ENCODE measurements at places on chromosomes 6 and 20.

DNA sequence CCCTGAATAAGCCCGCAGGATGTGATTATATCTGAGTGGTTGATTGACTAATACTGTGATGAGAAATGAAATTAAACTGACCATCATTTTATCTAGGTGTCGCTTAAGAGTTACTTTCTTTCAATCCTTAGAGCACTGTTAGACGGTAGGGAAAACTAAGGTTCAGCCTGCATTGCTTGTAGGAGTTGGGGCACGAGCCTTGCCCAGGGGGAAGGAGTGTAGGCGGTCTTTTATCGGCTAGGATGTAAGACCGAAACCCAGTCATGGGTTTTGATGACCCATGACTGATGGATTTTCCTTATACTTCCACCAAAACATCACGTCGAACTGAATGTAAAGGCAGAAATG, 392 bp upstream of the TASP1 start:
- DNase-seq: no peak

DNA sequence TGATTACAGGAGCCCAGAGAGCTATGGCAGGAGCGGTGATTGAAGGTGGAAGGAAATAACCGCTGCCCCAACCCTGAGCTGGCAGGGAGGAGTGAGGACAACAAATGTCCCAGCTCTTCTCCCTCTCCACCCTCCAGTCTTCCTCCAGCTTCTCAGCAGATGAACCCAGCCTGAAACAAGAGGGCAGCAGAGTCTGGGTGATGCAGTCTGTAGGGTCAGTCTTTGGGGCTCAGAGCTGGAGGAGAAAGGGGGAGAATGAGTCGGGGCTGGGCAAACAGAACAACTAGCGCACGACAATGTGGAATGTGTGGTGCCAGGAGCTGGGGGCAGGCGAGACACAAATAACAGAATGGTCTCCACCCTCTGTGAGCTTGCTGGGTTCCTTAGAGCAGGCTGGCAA, 4.5 kb upstream of the GUCA1A start:
- no peak for DNase-seq

DNA sequence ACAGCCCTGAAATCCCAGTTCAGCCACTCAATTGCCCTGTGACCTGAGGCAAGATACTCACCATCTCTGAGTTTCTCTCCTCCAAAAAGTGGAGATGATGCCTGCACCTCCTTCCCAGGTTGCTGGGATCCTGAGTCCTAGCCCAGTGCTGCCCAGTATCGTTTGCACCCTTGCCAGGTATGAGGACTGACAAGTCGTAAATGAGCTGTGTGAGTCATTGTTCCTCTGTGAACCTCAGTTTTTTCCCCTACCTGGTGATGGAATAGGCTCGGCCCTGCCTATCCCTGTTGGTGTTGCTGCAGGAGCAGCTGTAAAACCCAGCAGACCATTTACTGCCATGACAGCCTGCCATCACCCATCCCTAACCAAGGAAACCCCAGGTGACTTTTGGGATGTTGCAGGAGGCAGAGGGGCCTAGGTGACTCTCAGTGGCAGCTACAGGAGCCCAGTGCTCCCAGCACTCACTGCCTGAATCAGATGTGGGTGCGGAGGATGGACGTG, 229.3 kb downstream of the SYNDIG1 start:
- no peak for DNase-seq

DNA sequence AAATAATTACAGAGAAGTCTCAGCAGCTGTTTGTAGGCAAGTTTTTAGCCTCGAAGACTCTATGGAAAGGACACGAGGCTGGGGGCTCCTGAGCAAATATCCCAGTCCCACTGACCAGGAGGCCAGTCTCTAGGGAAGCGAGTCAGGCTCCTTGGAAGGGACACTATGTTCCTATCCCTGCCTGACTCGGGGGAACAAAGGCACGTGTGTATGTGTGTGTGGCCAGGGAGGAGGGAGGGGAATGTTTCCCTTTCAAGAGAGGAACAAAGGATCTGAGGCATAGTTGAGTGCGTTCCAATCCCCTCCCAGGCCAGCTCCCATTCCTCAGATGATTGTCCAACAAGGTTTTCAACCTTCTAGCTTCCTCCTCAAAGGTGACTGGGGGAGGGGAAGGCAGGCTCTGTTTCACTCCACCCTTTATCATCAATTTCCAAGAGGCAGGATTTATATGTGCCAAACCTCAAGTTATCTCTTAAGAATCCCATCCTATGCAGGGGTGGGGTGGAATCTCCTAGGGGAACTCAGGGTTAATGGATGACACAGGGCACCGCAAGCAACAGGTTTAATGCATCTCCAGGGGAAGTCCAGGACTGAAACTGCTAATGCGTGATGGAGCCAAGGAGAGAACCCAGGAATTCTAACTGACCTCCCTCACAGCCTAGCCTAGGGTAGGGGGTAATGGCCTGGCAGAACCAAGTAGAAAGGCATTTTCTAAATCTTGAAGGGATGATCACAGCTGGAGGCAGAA, 9.9 kb downstream of the BCL2L1 start:
- no peak for DNase-seq

DNA sequence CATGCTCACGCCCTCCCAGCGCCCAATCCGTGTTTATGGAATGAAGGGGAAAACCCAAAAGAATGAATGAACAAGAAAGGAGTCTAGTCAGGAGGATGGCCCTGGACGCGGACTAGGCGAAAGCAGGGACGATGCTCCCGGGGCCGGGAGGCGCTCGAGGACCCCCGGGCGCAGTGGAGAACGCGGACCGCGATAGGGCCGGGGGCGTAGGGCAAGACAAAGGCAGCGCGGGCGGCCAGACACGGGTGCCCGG, 758 bp downstream of the GCLC start:
- no peak for DNase-seq

- no peak for DNase-seq
Measured at GRCh38 chr6:41286544-41287346, at the start of gene TREM1. Gene TREM1 (minus strand): TSS chr6:41286682. CDS start chr6:41286655, 27 bp downstream.

DNA sequence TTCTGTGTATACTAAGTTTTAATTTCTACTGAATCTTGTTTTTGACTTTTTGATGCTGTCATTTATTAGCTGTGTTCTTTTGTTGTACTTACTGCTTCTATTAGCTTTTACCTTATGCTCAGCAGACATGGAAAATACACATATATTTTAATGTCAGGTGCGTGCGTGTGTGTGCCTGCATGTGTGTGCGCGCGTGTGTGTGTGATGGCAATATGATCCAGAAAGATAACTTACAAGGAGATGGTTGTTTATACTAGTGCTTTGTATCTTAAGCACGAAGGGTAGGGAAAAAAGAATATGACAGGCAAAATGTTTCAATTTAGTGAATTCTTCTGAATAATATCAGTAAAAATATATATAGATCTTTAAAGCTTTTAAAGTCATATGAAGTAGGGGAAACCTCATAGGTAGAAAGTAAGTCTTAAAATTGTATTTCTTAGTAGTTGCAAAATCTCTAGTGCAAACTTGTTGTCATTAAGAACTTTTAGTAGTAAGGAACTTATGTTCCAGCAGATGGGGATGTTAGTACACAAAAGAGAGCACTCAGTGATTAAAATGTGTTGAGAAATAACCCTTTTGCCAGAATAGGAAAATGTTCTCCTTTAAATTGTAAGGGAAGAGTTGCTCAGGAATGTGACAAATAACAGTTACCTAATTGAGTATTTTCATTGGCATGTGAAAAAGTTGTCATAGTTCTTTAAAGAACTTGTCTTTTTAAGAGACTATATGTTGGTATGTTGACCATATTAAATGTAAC, 13.2 kb downstream of the QKI start:
- DNase-seq: no peak

DNA sequence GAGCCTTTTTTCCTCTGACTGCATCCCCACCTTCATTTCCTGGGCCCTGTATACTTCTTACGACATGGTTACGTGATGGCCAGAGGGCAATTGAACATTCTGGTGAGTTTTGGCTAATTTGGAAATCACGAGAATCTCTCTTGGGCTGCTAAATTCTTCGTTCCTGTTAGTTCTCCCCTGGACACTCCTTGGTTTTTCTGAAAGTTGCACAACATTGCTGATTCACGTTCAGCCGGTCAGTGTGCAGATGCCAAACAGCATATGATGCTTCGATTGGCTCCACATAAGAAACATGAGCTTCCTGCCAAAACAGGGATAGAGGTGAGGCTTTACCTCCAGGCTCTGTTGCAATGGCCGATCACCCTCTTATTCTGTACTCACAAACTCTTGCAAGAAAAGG, 119.4 kb upstream of the LY86 start:
- no peak for DNase-seq

GRCh38 chr6:45986746-45987274, 28.9 kb downstream of the CLIC5 start:
- DNase-seq: no peak

DNA sequence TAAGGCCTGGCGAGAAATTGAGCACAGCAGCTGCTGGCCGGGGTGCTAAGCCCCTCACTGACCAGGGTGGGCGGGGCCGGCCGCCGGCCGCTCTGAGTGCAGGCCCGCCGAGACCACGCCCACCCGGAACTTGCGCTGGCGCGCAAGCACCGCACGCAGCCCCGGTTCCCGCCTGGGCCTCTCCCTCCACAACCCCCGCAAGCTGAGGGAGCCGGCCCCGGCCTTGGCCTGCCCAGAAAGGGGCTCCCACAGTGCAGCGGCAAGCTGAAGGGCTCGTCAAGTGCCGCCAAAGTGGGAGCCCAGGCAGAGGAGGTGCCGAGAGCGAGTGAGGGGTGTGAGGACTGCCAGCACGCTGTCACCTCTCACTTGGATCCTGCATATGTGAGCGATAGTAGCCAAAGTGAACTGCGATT, 251.2 kb downstream of the GJA1 start:
- DNase-seq: no peak

DNA sequence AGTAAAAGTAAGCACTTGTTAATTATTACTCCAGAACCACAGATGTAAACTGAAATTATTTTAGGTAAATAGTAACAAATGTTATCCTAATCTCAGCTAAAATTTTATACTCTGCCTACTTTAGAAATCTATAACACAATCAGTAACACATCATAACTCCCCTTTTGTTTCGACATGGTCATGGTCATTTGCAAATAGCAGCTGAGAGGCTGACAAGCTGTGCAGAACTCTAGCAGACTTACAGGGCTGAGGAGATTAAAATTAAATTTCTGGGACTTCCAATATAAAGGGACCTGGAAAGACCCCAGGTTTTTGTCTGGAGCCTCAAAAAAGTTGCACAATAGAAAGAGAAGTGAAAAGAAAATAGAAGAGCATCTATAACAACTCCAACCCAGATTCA, 88.8 kb downstream of the PRL start:
- no peak for DNase-seq

DNA sequence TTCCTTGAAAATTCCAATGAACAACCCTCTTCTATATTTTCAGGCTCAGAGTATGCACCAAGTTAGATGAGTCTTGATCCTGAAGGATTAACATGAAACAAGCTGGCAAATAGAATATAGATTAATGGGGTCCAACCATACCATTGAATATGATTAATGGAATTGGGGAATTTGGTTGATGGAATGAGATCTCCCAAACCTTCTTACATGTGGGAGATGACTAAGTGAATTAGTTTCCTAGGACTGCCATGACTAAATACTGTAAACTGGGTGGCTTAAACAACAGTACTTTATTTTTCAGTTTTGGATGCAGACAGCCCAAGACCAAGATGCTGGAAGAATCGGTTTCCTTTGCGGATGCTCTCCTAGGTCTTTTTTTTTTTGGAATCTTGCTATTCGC, 347.0 kb downstream of the QKI start:
- DNase-seq: no peak

GRCh38 chr20:16479666-16480065, 93.6 kb downstream of the KIF16B start:
- no peak for DNase-seq

DNA sequence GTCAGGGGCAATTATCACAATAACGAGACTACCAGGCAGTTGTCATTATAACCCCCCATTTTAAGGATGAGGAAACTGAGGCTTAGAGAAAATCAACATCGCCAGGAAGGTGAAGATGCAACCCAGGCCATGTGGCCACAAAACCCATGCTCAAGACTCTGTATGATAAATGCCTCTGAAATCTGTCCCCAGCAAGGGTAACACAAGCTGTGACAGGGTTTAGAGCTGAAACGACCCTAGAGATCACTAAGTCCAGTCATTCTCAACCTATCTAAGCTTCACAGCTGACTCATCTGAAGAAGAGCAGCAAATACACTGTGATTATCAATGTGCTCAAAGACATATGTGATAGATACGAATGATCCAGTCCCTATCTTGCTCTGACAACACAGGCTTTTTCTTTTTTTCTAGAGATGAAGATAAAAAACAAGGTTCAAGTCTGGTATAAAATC, 47.0 kb downstream of the ARHGAP18 start:
- no peak for DNase-seq

- DNase-seq: no peak
Measured at GRCh38 chr20:51202304-51202703, 179.4 kb upstream of the KCNG1 start.
